ENCODE measurements at places on chromosomes 3 and 15. TPM values are rescaled to one million over a fixed set of nuclear protein-coding genes. Genes with fewer than 3 reads are reported as not detected.

The GPR160 gene
- total RNA-seq, result 5.6 TPM

The PPP1R14D gene
- not detected for total RNA-seq

The IGSF11 gene
- total RNA-seq, result 0.18 TPM

The TRH gene
- total RNA-seq, result not detected

The SERINC4 gene
- total RNA-seq, result not detected

The ALDH1L1 gene
- 7.0 TPM for total RNA-seq

The TM4SF4 gene
- total RNA-seq, result not detected

The GOLGA8R gene
- total RNA-seq, result not detected

- peak; percentile 13 for DNase-seq
Measured at GRCh38 chr15:60134609-60135008, 130.5 kb downstream of the FOXB1 start.

DNA sequence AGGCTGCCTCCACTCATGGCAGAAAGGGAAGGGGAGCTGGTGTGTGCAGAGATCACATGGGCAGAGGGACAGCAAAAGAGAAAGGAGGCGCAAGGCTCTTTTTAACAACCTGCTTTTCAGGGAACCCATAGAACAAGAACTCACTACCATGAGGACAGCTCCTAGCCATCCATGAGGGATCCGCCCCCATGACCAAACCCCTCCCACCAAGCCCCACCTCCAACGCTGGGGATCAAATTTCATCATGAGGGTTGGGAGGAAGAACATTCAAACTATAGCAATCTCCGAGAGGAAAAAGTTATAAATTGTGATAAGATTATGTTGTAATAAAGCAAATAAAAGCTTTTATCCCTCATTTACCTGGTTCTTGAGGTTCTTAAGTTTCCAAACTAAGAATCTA lies 84.7 kb upstream of the LMCD1 start:
- DNase-seq, result peak; percentile 10

DNA sequence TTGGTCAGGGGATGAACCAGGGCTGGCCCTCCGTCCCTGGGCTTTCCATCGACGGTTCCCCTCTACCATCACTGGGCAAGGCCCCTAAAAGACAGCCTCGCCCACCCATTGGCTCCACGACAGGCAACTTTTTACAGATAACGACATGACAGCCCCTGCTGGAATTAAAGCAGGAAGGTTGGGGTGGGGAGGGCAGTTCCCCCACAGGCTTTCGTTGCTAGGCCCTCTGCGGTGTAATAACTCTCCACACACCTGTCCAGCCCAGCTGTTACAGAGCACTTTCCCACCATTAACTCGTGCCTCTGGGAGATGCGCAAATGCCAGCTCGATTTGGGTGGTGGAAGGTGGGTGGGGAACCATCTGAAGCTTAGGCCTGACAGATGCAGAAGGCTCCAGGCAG lies 264.2 kb upstream of the TLE3 start:
- DNase-seq, result no peak

DNA sequence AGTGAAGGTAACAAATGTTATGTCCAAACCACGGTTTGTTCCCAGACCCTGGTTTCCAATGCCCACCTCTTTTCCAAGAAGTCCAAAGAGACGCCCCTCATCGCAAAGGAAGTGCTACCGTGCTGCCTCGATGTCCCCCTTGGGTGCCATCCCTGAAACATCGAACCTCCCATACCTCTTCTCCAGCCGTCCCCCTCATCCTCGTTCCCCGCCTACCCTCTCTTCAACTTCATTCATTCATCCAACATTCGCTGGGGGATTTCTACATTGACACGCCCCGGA lies 467 bp downstream of the TIPIN start:
- DNase-seq, result no peak

GRCh38 chr15:85838655-85839054 lies 43.9 kb upstream of the KLHL25 start:
- no peak for DNase-seq

DNA sequence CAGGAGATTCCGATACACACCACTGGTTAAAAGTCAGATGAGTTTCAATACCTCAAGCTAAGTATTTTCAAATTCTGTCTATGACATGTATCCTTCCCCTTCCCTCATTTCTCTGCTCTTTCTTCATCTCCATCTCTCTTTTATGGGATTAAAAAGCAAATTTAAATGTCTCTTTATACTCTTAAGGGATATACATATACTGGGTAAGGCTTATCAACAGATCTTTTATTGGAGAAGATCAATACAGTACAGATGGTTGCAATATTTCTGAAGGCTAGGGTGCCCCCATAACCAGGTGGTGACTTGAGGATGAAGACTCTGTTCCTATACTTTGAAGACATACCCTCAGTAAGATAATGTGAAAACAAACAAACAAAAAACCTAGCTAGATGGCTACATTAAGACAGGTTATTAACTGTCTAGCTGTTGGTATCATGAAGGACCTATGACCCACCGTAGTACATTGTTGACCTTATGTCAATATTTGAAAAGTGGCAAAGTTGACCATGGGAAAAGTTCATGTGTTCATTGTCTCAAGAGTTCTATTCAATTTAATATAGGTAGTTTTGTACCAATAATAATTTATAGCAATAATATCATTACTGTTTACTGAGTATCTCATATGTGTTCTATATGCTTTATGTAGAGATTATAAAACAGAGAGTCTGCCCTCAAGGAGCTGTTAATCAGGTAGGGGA lies 319.8 kb downstream of the LPP start:
- no peak for DNase-seq

DNA sequence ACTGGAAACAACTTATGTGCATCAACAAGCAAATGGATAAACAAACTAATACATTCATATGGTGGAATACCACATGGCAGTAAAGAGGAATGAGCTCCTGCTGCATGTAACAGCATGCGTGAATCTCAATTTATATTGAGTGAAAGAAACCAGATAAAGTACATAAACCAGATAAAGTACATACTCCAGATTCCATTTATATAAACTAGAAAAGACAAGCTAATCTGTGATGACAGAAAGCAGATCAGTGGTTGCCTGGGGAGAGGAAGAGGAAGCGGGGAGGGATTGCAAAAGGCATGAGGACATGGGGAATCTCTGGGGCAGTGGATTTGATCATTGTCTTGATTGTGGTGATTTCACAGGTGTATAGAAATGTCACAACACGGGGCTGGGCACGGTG lies 34.2 kb downstream of the LIMD1 start:
- DNase-seq, result no peak

DNA sequence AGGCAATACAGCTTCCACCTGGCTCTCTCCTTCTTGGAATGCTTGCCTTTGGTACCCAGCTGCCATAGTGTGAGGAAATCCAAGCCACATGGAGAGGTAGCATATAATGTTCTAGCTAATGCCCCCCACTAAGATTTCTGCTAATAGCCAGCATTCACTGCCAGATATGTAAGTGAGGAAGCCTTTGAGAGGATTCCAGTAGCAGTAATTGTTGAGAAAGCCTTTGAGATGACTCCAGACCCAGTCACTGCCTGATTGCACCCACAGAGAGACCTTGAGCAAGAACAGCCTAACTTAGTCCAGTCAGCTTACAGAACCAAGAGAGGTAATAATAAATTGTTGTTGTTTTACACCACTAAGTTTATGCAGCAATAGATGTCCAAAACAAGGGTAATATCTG lies 63.1 kb downstream of the STRIT1 start:
- DNase-seq, result no peak

DNA sequence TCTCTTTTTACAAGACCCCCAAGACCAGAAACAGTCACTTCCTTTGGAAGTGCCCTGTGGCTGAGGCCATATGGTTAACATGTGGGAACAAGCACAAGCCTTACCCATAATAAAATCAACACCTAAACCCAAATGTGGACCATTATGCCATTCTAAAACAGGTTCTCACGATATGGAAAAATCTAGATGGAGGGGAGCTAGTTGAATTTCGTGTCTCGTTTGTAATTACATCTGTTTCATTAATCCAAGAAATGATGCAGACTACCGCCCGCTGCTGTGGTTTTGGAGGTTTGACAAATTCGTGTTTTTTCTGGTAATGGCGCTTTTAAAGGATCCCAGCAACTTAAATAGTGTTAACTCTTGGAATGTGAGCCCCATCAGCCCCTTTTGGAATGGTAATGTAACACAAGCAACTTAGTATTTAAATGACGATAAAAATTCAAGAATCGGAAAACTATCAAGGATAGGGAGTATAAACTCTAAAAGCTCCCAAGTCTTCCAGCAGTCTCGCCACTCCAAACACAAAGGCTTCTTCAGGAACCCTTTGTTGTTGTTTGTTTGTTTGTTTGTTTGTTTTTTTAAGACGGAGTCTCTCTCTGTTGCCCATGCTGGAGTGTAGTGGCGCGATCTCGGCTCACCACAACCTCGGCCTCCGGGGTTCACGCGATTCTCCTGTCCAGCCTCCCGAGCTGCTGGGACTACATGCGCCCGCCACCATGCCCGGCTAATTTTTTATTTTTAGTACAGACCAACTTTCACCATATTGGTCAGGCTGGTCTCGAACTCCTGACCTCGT lies 1.1 kb downstream of the CNBP start:
- DNase-seq, result no peak

GRCh38 chr3:156148946-156149381 lies 28.6 kb downstream of the KCNAB1 start:
- DNase-seq, result no peak

- peak; percentile 45 for DNase-seq
Measured at GRCh38 chr3:60294181-60294580, 957.1 kb downstream of the FHIT start.

- no peak for DNase-seq
Measured at GRCh38 chr3:101124125-101124524, 130.9 kb upstream of the ABI3BP start.

- DNase-seq, result no peak
Measured at GRCh38 chr15:52552303-52552702, 16.5 kb downstream of the ARPP19 start.

- no peak for DNase-seq
Measured at GRCh38 chr3:67009716-67010115, 11.6 kb downstream of the KBTBD8 start.

- peak; percentile 91 for DNase-seq
Measured at GRCh38 chr3:157532529-157533297, 29.5 kb upstream of the VEPH1 start.

DNA sequence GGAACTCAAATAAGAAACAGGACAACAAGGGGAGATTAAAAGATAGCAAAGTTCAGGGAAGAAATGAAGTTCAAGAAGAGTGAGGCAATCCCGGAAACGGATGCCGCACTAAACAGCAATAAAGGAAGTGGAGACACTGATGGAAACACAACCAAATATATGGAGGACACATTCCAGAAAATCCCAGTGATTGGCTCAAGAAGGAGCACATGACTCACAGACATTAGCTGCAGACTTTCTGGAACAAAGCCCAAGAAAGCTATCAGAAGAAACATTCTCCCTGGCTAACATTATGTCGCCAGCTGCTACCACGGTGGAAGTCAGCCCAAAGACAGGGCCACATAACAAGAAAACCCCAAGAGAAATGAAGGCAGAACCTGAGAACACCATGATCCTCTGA lies 18.1 kb upstream of the VGLL4 start:
- peak; percentile 42 for DNase-seq

DNA sequence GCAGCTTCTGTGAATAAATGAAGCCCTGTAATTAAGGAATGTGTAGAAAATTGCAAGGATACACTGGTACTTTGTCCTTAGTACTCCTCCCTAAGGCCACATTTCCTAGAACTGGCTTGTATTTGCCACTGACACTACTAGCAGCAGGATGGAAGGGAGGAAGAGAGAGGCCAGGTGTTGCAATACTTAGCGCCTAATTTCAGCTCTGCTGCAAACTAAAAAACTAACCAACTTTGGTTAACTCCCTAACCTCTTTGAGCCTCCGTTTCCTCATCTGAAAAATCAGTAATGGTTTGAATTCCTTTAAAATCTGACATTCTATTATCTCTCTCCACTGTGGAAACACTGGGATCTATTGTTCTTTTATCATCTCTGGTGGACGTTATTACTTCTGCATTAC lies 257.0 kb downstream of the SV2B start:
- no peak for DNase-seq

Measured in H4 (cell line).